Frontal cortex (tissue), 4 donors: ENCODE measurements at places on chromosomes 11 and 22. TPM values are rescaled to one million over a fixed set of nuclear protein-coding genes. Genes with fewer than 3 reads are reported as not detected.

TRPC6 gene
- total RNA-seq, result 5.7 TPM

FGF3 gene
- total RNA-seq, result not detected

APOBEC3B gene
- not detected for total RNA-seq

DNA sequence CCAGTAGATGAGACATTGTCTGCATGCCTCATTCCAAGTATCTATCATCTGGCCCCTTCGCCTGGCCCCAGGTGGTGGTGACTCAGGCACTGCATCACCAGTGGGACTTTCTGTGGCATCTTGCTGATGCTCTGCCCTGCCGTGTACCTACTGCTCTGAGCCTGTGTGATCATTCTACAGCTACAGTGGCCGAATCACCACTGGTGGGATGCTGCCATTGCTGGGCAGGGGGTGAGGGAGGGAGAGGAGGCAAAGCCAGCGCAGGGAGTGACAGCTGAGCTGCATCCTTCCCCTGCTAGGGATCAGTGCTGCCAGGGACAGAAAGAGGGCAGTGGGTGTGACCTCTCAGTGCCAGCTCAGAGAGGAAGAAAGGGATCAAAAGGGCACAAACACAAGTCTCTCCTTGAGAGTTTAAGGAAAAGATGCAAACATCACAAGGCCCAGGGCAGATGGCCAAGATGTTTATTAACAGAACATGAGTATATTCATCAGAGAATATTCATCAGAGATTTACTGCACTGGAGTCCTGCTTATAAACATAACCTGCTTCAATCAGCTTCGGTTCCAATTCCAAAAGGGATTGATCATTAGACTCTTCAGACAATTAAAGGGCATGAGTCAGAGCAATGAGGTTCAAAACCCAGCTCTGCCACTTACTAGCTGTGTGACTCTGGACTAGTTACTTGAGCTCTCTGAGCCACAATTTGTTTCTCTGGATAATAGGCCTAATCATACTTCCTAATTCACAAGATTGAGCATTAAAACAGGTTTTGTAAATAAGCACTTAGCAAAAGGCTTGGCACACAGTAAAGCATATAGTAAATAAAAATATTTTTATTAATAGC, 109.8 kb downstream of the NAT10 start:
- DNase-seq, result no peak

- DNase-seq, result no peak
Measured at GRCh38 chr11:112211536-112211935, 14.7 kb upstream of the PTS start.

- DNase-seq, result no peak
Measured at GRCh38 chr11:59818572-59818971, 8.0 kb upstream of the MRPL16 start.

DNA sequence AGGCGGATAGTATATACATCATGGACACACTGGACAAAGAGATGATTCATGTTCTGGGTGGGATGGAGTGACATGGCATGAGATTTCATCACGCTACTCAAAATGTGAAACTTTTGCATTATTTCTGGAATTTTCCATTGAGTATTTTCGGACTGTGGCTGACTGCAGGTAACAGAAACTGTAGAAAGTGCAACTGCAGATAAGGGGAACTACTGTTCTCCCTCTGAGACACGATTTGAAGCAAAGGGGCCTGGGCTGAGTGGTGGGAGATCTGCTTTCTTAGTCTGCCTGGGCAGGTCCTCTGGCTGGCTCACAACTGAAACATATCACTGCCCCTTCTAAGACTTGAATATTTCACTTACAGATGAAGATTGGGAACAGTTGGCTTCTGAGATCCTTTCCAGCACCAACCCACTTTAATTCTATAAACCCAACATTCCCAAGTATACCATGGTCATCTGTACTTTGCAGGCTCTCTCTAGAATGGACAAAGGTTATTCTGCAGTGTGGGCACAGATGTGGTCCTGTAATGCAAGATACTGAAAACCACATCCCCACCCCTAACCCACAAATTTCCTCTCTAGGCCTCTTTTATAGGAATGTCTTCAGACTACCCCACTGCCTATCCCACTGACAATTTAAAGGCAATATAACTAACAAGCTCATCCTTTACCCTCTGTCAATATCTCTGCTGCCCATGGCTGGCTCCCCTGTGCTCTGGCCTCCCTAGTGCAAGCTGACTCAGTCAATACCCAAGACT, 121.1 kb downstream of the KCNC1 start:
- no peak for DNase-seq

GRCh38 chr22:37175414-37176281, 12.4 kb downstream of the C1QTNF6 start:
- no peak for DNase-seq
